ENCODE measurements at places on chromosomes 16 and 17.

GRCh38 chr17:78707016-78707415, 75.1 kb downstream of the CYTH1 start:
- no peaks in the 10 kb centered on the region for H3K4me1 ChIP-seq
- DNase-seq = no peak
- H3K4me3 ChIP-seq = no peak overlapping the region
- H3K27me3 ChIP-seq = no peaks in the 10 kb centered on the region
- no peak overlapping the region for H3K27ac ChIP-seq

- no peak for DNase-seq
- H3K27ac ChIP-seq = no peak overlapping the region
- no peaks in the 10 kb centered on the region for H3K27me3 ChIP-seq
- peaks cover 43% of the 10 kb centered on the region for H3K36me3 ChIP-seq
- no peak overlapping the region for H3K4me3 ChIP-seq
- H3K4me1 ChIP-seq = no peaks in the 10 kb centered on the region
Measured at GRCh38 chr17:81248649-81249048, 9.5 kb downstream of the NDUFAF8 start.

DNA sequence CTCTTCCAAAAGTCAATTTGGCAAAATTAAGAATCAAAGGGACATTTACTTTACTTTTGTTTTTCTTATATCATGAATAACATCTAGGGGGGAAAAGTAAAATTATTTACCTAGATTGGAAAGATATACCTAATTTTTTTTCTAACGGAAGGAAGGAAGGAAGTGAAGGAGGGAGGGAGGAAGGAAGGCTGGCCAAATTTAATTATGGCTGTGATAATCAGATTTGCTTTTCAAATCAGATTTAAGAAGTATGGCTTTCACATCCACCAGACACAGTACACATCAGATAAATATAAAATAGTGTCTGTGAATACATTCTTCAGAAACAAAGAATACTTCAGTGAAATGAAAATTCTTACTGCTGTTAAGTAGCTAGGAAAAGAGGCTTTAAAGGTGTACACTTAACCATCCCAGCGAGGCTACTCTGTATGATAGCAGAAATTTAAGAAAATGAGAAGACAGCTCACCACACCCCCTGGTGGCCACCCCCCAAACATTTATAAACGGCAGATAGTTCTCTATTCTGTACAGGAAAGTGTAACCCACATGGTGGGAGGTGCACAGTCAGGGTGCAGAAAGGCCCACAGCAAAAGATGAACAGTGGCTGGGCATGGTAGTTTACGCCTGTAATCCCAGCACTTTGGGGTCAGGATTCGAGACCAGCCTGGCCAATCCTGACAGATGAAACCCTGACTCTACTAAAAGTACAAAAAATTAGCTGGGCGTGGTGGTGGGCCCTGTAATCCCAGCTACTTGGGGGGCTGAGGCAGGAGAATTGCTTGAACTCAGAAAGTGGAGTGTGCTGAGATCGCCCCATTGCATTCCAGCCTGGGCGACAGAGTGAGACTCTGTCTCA, 150.8 kb downstream of the SSH2 start:
- DNase-seq = peak; percentile 80
- no peak overlapping the region for H3K27ac ChIP-seq
- H3K4me1 ChIP-seq = no peaks in the 10 kb centered on the region
- no peaks in the 10 kb centered on the region for H3K27me3 ChIP-seq
- H3K36me3 ChIP-seq = no peaks in the 10 kb centered on the region

DNA sequence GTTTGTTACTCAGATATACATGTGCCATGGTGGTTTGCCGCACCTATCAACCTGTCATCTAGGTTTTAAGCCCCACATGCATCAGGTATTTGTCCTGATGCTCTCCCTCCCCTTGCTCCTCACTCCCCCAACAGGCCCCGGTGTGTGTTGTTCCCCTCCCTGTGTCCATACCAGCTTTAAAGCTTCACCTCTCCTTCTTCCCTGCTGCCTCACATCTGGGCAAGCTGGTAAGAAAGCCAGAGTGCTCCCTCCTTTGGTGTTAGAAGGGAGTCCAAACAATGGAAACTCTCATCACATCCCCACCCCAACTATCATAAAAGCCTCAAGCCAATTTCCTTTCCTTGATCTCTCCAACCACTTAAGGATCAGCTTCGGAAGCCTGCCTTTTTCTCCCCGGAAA, 1115.6 kb upstream of the GOT2 start:
- H3K36me3 ChIP-seq = no peaks in the 10 kb centered on the region
- H3K27ac ChIP-seq = no peak overlapping the region
- DNase-seq = no peak

DNA sequence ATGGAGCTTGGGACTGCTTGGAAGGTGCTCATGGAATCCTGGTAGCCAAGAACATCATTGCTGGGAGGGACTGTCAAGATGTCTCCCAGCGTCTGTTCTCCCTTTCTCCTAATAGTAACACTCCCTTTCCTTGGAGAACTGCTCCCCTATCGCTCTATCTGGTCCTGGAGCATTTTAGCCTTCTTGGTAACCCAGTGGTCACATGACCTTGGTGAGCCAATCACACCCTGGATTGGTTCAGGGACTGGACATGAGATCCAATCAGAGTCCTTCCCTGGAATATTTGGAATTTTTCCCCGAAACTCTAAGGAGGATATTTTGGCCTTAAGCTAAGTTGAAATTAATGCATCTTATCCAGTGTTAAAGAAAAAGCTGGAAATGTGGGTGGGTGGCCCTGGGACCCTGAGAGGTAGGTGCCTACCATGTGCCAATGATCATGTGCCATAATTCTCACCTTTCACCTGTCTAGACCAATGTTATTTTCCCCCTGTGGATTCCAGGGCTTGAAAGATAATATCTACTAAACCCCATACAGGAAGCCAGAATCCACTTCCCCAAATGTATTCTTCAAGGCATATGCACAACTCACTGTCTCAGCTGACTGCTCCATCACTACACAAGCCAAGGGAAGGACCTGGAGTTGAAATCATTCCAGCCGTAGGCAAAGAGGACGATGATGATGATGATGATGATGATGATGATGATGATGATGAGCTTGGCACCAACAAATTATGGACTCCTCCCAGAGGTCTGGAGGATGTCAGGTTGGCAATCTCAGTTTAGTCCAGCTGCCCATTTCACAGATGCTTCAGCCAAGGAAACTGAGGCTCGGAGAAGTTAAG, 193.2 kb downstream of the RAB11FIP4 start:
- no peaks in the 10 kb centered on the region for H3K4me1 ChIP-seq
- H3K4me3 ChIP-seq = no peak overlapping the region
- H3K27ac ChIP-seq = no peak overlapping the region
- H3K27me3 ChIP-seq = no peaks in the 10 kb centered on the region
- DNase-seq = no peak

GRCh38 chr17:41647940-41648410, 23.6 kb upstream of the KRT17 start:
- H3K27ac ChIP-seq = peak overlapping the region; percentile 68
- H3K27me3 ChIP-seq = no peaks in the 10 kb centered on the region
- H3K36me3 ChIP-seq = no peaks in the 10 kb centered on the region
- H3K4me1 ChIP-seq = peaks cover 3% of the 10 kb centered on the region

Measured in tibial artery (tissue), 4 donors.